Fibroblast of upper back skin (primary cell): ENCODE measurements at places on chromosomes 4 and X.
A peak's percentile ranks its signal among the peaks of the same experiment; 100 is the strongest.

DNA sequence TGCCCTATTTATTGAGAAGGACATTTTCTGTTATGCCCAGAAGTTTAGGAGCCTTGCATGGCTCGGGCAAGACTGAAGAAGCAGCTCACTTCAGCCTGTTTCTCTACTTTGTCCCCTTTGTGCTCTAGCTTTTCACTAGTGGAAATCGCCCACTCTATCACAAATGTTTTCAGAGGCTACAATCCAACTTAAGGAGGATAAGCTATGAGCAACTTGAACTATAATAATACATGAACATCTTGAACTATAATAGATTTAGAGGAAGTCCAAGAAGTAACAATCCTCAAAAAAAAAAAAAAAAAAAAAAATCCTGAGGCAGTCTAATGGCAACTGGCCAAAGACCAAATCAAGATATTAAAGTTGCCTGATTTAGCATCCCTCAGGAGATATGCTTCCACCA is 452.3 kb downstream of the IL1RAPL1 start:
- DNase-seq = no peak

- DNase-seq = peak; percentile 54
These were observed 434.3 kb downstream of the PDGFC start for GRCh38 chr4:156537286-156537685.

- peak; percentile 50 for DNase-seq
These were observed at the start of gene APLN for GRCh38 chrX:129654652-129655546. Gene APLN, minus strand, starts transcription at chrX:129654956. Its CDS starts 326 bp downstream, at chrX:129654630.

GRCh38 chr4:143726714-143727113 is 26.2 kb upstream of the FREM3 start:
- DNase-seq = no peak

GRCh38 chr4:8507196-8507570 is 66.6 kb downstream of the TRMT44 start:
- DNase-seq = peak; percentile 18

DNA sequence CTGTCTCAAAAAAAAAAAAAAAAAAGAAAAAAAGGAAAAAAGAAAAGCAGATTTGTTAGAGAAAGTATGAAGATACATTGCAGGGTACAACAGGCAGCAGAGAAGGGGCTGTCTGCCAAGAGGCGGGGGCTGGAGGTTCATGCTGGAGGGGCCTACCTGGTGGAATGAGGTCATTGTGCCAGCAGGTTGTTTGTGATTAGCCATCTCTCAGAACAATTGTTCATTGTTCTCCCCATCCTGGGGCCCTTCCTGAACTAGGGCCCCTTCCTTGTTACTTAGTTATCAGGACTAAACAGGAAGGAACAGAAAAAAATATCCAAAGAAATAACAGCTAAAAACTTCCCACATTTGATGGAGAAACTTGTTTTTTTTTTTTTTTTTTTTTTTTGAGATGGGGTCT is 14.0 kb upstream of the GPKOW start:
- DNase-seq = no peak

- peak; percentile 28 for DNase-seq
These were observed 187.6 kb downstream of the GUCY2F start for GRCh38 chrX:109294097-109294814.

GRCh38 chr4:18012807-18013462 is 8.6 kb downstream of the LCORL start:
- no peak for DNase-seq

DNA sequence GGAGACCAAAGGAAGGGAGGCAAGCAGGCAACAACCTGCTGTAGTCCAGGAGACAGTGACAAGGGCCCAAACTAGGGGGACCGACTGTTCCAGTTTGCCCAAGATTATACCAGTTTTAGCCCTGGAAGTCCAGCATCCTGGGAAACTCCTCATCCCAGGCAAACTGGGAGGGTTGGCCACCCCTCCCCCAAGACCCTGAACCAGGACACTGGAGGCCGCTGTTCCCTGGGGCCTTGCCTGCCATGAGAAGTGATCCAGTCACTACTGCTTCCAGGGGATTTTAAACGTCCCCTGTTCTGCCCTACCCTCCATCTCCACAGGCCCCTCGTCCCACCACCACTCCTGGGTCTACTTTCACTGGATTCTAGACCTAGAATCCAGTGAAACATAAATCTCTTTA is 4.3 kb upstream of the DGAT2L6 start:
- no peak for DNase-seq

GRCh38 chr4:40395166-40395900 is 60.2 kb downstream of the CHRNA9 start:
- no peak for DNase-seq

- no peak for DNase-seq
These were observed 11.9 kb downstream of the HUWE1 start for GRCh38 chrX:53674581-53674980.

DNA sequence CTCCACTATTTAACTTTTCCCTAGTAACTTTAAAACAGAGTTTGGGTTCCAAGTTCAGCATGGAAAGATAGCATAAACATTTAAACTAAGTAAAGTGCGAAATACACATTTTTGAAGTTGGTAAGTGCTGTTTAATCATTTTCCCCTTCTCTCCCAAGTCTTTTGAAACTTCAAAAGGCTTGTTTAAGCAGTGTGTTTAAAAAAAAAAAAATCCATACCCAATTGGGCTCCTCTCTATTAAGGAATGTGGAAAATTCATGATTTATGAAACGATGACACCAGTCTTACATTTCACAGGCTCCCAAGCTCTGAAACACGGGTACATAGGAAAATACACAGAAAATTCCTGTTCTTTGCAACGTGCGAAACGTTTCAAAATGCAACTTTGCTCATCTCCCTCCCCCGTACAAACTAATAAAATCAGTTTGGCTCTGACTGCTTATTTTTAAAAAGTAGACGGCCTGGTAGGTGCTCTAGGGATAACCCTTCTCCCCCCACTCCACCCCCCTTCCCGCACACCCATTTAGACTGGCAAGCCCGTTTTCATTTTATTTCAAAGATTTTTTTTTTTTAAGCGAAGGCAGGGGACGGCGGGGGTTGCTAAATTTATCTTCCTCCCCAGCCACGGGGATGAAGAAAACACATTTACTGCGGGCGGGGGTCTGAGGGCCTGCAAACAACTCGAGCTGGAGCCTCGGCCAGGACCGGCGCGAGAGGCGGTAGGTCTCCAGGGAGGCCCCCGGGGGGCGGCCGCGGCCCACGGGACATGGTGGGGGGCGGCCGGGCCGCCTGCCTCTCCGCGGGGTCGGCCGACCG is 786 bp upstream of the ZFX start:
- peak; percentile 81 for DNase-seq

DNA sequence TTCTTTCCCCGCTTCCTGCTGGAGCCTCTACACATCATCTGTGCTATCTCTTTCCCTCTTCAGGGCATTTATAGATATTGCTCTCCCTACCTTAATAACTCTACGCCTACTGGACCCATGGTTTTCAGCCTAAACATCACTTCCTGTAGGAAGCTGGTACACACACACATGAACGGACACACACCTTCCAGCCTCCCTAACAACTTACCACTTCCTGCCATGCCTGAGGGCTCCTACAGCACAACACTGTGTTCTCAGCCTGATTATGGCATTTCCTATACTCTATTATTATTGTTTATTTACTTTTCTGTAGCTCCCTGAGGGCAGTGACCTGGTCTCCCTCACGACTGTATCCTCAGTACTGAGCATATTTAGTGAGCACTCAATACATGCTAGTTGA is 163.6 kb upstream of the MAP3K15 start:
- DNase-seq = no peak

DNA sequence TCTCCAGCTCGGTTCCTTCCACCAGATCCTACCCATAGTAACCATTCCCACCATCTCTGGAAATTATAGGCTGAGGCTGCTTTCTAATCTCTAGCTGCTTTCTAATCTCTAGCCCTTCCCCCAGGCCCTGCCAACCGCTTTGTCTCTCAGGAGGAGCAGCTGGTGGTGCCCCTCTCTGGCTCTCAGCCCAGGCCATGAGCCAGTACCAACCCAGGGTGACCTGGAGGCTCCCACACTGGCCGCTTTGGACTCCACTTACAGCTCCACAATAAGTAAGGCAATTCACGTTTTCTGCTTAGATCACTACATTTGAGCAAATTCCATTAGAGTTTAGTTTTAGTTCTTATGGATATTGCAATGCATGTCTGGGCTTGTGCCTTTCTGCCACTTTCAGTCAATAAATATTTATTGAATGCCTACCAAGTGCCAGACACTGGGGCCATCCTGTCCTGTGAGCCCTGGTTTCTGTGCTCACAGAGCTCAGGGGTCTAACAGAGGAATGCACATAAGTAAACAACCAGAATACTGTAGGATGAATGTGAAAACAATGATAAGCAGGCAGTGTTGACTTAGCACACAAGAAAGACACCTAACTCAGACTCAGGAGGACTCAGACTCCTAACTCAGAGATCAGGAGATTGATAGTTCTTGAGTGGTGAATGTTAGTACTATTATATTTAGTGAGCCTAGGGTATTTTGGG is 38.9 kb downstream of the SMC1A start:
- DNase-seq = no peak

- peak; percentile 90 for DNase-seq
These were observed 214.8 kb downstream of the SPCS3 start for GRCh38 chr4:176534566-176534965.

DNA sequence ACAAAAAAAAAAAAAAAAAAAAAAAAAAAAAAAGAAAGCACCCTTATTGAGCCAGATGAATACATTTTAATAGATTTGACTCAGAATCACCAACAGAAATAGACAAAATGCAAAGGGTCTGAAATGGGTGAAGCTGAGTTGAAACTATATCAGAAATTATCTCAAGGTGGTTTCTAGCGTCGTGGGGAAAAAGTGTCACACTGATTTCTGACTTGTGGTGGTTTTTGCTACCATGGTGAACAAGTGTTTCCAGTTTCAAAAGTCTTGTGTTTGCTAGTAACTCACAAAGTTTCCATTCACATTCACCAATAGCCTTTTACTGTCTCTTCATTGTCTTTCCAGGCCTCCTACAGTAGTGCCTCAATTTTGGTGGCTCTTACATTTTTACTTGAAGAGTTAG is 135.5 kb downstream of the ARHGAP24 start:
- DNase-seq = no peak

DNA sequence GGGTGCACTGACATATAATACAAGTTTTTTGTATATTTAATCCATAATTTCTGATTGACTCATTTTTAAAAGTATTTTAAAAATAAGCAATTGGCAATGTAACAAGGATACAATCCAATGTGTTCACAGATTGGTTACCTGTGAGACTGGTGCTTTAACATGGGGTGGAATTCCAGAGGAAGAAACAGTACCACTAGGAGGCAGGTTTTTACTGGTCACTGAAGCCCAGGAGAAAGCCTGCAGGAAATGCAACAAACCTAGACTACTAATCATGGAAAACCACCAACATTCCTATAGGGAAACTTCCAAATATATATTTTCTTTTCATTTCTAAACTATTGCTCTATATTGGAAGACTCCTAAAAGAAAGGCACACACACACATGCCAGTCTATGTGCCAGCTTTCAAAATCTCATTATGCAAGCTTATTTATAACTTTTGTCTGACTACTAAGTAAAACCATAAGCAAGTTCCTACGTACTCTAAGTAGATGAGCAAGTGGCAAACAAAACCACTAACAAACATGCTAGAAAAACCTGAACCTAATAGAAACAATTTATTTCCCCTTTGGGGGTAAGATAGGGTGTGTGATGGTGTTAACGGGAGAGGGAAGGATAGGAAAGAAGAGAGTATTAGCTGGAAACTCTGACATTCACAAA is 19.2 kb downstream of the G3BP2 start:
- peak; percentile 48 for DNase-seq

DNA sequence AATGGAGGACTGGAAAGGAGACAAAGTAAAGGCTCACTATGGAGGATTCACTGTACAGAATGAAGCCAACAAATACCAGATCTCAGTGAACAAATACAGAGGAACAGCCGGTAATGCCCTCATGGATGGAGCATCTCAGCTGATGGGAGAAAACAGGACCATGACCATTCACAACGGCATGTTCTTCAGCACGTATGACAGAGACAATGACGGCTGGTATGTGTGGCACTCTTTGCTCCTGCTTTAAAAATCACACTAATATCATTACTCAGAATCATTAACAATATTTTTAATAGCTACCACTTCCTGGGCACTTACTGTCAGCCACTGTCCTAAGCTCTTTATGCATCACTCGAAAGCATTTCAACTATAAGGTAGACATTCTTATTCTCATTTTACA is 6.8 kb downstream of the FGB start:
- DNase-seq = no peak

DNA sequence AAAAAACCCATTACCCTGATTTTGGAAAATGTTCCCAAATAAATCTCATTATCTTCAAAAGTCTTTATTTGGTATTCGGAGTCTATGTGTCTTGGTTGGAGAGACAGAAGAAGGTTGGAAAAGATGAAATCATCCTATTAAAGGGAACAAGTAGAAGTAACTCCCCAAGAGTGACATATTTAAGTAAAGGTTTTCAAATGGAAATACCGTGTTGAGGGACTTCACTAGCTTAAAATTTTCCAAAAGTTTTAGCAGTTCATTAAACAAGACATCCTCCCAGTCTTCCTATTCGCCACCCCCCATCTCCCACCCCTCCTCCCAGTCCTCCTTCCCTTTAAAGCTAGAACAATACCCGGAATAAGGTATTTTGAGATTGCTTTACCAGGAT is 62.7 kb upstream of the CCDC160 start:
- DNase-seq = no peak

- peak; percentile 30 for DNase-seq
These were observed 111.9 kb downstream of the MAPK10 start for GRCh38 chr4:86247906-86248305.

DNA sequence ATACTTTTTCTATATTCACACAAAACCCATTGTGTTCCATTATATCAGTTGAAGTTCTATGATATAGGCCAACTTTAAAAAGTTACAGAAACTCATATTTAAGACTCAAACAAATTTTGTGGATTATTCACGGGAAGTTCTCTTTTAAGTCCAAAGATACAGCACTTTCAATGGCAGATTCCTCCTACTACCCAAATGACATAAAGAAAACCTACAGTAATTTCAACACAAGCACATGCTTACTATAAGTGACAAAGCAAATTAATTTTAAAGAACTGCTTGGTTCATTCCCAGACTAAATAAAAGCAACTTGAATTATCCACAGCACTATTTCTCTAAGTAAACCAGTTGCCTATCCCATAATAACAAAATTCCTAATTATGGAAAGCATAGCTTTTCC is 4.1 kb downstream of the PPA2 start:
- DNase-seq = no peak

GRCh38 chr4:70945452-70946055 is 43.4 kb downstream of the MOB1B start:
- DNase-seq = peak; percentile 29

DNA sequence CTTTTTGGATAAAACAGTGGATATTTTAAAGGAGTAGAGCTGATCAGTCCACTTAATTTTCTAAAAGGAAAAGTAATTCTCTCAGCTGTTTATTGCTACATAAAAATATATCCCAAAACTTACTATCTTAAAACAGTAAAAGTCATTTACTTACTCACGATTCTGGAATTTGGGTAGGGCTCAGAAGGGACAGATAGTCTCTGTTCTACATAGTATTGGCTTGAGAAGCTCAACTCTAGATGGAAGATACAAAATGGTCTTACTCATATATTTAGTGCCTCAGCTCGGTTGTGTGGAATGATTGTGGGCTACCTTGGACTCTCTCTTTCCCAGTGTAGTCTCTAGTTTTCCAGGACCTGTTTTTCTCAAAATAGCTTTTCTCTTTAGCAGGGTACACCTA is 691.5 kb upstream of the POU3F4 start:
- DNase-seq = no peak
